Activated CD4-positive, alpha-beta T cell treated with anti-CD3 and anti-CD28 coated beads, Interleukin-2, amount 10 ng/mL, durations not matched to agents 24 days and 14 days (primary cell): ENCODE measurements at places on chromosomes 4 and X. TPM values are rescaled to one million over a fixed set of nuclear protein-coding genes. Genes with fewer than 3 reads are reported as not detected.

DNA sequence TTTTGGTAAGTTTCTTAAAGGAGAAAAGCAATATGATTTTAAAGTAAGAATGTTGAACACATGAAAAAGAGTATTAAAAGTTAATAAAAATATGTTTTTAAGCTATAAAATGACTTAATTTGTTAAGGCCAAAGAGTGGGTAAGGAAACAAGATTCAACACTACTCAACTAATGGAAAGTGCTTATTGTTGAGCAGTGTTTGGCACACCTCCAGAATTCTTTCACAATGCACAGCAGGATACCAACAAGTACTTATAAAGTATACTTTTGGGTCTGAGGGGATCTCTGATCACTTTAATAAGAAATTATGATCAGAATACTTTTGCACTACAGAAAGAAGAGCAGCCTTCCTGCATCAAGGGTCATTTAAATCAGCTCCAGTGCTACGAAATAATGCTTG is 5.9 kb downstream of the LAMP2 start:
- DNase-seq: no peak

DNA sequence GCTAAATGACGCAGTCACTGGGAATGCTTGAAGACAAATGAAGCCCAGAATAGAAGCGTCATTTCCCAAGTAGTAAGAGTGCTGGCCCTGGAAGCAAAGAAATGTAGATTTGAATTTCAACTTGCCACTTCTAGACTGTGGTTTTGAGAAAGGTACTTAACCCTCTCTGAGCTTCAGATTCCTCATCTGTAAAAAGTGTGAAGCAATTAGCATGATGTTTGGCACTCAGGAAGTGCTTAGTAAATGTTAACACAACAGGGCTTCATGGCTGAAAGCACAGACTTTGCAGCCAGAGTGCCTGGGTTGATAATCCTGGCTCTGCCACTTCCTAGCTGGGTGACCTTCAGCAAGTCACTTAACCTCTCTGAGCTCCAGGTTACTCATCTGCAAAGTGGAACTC is 147.4 kb upstream of the RPS6KA3 start:
- no peak for DNase-seq

GRCh38 chr4:40720916-40721315 is 28.8 kb upstream of the NSUN7 start:
- DNase-seq: peak; percentile 51

GRCh38 chrX:38494239-38494823 is 67.0 kb upstream of the TSPAN7 start:
- DNase-seq: no peak

DNA sequence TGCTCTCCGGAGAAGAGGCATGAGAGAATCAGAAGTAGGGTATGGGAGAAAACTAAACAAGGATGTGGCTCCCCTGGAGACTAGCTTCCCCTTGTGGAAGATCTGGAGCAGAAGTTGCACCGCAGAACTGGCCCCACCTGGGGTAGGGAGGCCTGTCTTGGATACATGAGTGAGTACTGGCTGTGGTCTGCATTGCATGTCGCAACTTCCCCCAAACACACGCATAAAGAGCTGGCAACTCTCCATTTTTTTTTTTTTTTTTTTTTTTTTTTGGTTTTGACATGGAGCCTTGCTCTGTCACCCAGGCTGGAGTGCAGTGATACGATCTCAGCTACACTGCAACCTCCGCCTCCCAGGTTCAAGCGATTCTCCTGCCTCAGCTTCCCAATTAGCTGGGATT is 119.9 kb downstream of the EGF start:
- no peak for DNase-seq

- DNase-seq: no peak
Observed at GRCh38 chr4:6217716-6218381, 17.5 kb upstream of the JAKMIP1 start.

The TNMD gene
- not detected in 2 replicates for total RNA-seq

The CCNA2 gene
- total RNA-seq: 72.0 and 73.4 TPM in 2 replicates

The RTL9 gene
- total RNA-seq: not detected in 2 replicates

The CFAP47 gene
- total RNA-seq: not detected in 2 replicates

The RPA4 gene
- 0.68 and 0.78 TPM in 2 replicates for total RNA-seq
